Immature natural killer cell (primary cell): ENCODE measurements at places on chromosomes 2 and 18. TPM values are rescaled to one million over a fixed set of nuclear protein-coding genes. Genes with fewer than 3 reads are reported as not detected.

- no peak for DNase-seq
Observed at GRCh38 chr18:54233228-54233625, 8.8 kb upstream of the MBD2 start.

GRCh38 chr2:12890481-12890991, 173.8 kb downstream of the TRIB2 start:
- DNase-seq, result no peak

DNA sequence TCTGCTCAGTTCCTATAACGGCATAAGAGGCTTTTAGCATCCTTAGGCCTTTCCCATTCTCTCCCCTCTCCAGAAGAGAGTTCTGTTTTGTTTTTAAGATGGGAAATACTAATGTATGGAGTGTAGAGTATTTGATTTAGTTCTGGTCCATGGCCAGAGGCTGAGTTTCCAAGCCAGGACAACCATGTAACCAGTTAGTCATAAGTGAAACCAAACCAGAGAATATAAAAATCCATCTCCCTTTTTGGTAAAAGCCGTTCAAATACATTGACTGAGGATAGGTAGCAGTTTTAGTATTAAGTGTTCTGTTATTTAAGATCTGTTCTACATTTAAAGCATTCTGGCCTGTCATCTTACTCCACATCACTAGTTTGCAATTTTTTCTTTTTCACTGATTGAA, 3.1 kb downstream of the PSMD1 start:
- no peak for DNase-seq

GRCh38 chr2:109674894-109675534, 60.9 kb downstream of the SOWAHC start:
- DNase-seq, result no peak

- DNase-seq, result no peak
Observed at GRCh38 chr2:30178618-30179434, 32.0 kb downstream of the YPEL5 start.

Gene CCDC148
- not detected for polyA plus RNA-seq

- DNase-seq, result no peak
Observed at GRCh38 chr2:30436859-30437435, 10.1 kb upstream of the LCLAT1 start.

GRCh38 chr2:238128534-238129001, 9.9 kb upstream of the KLHL30 start:
- DNase-seq, result no peak

Gene ABCG8
- not detected for polyA plus RNA-seq

Gene LDLRAD4
- 11.3 TPM for polyA plus RNA-seq

Gene POTEI
- not detected for polyA plus RNA-seq

DNA sequence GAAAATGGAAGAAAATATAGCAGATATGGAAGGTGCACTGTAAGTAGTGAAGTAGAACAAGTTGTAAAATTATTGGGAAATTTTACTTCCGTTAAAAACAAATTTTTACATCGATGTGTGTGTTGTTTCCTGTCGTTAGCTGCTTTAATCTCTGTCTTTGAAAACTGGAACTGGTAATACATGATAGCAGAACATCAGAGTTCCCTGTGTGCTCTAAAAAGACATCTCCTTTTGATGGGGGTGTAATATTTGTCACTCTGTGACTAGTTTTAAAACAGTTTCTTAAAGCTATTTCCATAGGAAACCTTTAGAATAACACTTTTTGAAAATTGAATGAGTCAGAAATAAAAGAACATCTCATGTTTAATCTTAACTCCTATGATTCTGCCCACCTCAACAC, 43.5 kb downstream of the COX7A2L start:
- no peak for DNase-seq

GRCh38 chr18:26405190-26405801, 143.1 kb downstream of the KCTD1 start:
- DNase-seq, result no peak

DNA sequence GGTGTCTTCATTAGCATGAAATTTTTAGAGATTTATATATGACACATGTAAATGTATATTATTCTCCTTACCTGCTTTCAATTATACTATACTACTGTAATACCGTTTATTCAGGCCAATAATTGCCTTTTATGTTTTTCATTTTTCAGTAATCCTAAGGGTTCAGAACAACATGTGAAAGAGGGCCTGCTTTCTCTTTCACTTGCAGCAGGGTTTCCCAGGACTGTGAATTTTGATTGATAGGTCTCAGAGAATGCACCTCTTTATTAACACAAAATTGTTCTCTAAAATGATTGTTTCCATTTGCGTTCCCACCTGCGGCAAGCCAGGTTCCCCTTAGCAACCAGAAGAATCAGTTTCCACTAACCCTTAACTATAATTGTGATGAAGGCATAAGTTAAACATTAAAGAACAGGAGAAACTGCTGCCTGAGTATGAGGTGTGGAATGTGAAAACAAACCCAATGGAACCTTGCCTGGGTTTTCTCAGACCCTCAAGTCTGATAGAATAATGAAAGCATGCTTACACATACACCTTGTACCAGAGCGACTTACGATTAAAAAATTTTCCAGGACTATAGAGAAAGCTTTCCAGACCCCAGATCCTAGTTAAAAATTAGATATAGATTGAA, 1591.2 kb upstream of the LRRTM1 start:
- no peak for DNase-seq

DNA sequence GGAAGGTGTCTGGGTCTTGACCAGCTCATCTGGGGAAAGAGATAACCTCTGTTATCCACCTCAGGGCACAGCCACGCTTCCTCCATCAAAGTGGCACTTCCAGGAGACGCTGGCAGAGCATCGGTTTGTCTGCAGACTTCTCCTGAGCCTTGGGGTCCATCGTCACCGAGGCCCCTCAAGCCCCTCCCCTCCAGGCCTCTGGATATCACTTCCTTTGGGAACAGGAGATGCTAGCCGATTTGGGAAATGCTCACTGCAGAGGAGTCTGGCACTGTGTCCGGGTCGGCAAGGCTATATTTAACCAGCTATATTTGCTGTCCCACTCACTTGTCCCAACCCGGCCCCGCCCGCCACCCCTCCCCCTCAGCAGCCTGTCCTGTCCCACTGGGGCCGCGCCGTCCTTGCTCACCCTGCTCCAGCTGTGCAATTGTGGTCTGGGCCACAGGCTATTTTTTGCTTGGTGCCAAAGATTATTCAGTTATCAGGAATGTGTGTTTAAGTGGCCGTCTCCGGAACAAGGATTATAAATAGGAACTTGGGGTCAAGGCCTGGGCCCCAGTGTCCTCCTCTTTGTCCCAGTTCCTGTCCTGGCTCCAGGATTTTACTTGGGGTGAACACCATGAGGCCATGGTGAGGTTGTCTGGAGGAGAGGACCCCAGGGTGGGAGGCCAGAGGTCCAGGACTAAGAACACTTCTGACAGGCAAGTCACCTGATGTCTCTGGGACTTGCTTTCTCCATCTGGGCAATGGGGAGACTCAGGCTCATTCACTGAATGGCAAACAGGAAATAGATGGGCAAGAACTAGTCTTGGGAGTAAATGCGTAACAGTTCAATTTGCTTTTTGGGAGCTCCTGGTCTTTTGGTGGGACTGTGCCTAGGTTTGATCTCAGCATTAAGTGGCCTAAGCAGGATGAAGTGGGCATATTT, 263.6 kb downstream of the DYSF start:
- DNase-seq, result no peak

DNA sequence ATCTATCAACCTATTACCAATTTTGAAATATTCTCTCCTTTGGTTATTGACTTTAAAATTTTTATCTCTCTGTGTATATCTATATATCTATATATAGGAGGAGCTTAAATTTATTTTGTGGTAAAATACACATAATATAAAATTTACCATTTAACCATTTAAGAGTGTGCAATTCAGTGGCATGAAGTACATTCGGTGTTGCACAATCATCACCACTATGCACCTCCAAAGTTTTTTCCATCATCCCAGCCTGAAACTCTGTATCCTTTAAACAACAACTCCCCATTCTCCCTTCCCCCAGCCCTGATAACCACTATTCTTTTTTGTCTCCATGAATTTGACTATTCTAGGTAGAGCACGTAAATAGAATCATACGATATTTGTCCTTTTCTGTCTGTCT, 49.1 kb downstream of the CDKL4 start:
- DNase-seq, result no peak

DNA sequence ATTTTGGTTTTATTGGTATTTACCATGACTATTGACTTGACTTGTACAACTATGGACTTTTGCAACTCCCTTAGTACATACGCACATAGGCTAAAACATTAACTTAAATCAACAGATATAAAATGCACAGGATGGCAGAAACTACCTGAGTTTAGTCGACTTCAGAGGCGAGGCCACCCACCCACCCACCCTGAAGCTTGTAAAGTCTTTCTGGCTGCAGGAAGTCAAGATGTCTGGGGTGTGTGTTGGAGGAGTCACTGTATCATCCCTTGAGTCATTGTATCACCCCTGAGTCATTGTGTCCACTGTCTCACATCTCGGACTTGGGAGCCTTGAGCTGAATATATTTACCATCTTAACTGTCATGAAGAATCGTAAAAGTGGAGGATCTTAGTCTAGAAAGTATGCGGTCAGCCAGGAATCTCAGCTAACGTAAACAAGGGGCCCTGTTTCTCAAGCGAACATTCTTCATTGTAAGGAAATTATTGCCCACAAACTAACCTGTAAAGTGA, 140.0 kb upstream of the ST6GAL2 start:
- no peak for DNase-seq

DNA sequence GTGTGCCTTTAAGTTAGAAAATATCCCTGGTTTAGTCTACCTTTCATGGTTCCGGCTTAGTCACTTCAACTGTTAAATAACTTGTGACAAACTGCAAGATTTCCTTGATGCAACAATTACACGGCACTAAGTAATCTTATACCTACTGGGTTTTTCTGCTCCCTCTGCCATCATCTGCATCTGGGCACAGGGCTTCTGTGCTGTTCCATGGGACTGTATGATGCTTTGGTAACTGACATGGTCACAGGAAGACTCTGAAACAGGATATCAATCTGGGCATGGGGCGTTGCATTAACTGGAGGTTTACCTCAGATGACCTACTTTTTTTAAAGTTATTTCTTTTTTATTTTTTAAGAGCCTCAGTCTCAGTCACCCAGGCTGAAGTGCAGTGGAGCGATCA, 365.4 kb downstream of the SS18 start:
- DNase-seq, result peak; percentile 22

Gene CD8B2
- polyA plus RNA-seq, result not detected

DNA sequence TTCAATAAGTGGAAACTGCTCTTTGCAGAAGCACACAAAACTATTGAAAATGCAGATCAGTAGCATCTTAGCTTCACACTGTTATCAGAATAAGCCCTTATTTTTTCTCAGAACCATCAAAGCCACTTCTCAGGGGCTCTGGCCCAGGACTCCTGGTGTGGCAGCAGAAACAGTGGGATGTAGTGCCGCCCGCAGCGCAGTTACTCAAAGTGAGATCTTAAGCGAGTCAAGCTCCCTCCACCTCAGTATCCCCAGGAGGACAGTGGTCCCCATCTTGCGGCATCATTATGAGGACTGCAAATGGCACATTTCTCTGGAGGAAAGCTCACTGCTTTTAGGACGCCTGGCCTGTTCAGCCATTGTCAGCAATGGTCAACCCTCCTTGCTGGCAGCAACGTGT, 60.0 kb downstream of the MBP start:
- no peak for DNase-seq

DNA sequence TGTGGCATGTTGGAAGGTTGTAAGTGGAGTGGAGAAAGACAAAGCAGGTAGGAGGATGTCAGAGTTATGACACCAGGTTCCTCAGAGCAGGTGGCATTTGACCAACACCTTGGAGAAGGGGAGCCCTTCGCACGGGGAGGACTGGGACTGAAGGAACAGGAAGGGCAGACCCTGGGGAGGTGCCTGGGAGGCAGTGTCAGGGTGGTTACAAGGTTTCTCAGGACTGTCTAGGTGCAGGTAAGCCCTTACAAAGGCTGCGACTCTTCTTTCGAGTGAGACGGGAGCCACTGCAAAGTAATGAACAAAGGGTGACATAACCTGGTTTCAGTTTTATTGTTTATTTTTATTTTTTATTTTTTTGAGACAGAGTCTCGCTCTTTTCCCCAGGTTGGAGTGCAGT, 84.6 kb downstream of the EIF2AK3 start:
- DNase-seq, result no peak

- no peak for DNase-seq
Observed at GRCh38 chr18:72742002-72742401, 125.8 kb downstream of the NETO1 start.
